ENCODE measurements at places on chromosomes 2 and 18.
A peak's percentile ranks its signal among the peaks of the same experiment; 100 is the strongest.

GRCh38 chr2:127025359-127026166 is 81.4 kb downstream of the BIN1 start:
- H3K27ac ChIP-seq, result no peak overlapping the region
- no peaks in the 10 kb centered on the region for H3K27me3 ChIP-seq
- H3K36me3 ChIP-seq, result no peaks in the 10 kb centered on the region
- peak; percentile 97 for DNase-seq
- no peaks in the 10 kb centered on the region for H3K4me1 ChIP-seq
- peak overlapping the region; percentile 83 for H3K4me3 ChIP-seq

- H3K4me3 ChIP-seq, result no peak overlapping the region
- no peaks in the 10 kb centered on the region for H3K36me3 ChIP-seq
- DNase-seq, result no peak
- H3K4me1 ChIP-seq, result no peaks in the 10 kb centered on the region
- no peaks in the 10 kb centered on the region for H3K27me3 ChIP-seq
Observed at GRCh38 chr18:36734596-36734995, 94.2 kb downstream of the TPGS2 start.

DNA sequence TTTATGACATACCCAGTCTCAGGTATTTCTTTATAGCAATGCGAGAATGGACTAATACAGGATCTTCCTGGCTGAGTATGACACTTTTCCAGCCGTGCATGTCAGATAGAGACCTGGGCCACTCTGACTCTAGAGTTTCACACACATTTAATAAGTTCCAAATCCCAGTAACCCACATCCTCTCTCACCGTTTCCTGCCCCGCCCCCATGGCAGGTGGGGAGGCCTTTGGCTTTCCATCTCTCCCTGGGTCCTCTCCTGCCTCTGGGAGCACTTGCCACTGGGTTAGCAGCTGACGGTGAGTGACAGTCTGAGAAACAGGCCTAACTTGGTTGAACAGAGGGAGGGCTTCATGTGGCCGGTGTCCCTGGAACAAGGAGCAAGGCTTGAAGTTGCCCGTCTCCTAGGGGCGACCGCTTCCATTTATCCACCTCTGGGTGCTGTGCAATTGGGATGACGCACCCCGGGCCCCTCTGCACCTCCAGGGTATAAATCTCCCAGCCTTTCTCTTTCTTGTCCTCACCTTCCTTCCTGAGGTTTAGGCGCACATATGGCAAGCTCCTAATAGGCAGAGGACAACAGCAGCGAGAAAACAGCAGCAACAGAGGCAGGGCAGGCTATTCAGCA is 152.7 kb upstream of the HDAC4 start:
- H3K27ac ChIP-seq, result no peak overlapping the region
- no peak overlapping the region for H3K4me3 ChIP-seq
- H3K4me1 ChIP-seq, result no peaks in the 10 kb centered on the region
- no peaks in the 10 kb centered on the region for H3K27me3 ChIP-seq
- no peaks in the 10 kb centered on the region for H3K36me3 ChIP-seq

GRCh38 chr18:1361936-1362335 is 457.3 kb downstream of the ADCYAP1 start:
- H3K4me1 ChIP-seq, result no peaks in the 10 kb centered on the region
- H3K36me3 ChIP-seq, result no peaks in the 10 kb centered on the region
- no peaks in the 10 kb centered on the region for H3K27me3 ChIP-seq
- DNase-seq, result no peak

DNA sequence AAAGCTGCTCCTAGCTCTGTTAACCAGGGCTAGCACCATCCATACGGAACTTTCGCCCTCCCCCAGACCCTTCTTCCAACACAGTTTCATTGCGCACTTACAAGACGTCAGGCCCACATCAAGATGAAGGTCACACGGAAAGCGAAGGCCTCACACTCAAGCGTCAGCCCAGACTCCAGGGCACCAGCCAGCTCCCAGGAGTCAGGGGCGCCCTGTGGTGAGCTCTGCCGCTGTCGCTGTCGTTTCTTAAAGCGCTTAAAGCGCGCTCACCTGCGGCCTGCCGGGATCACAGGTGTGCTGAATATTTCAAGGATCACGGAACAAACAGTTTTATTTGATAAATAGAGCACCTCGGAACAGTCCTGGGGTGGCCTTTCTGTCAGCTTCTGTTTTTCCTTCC is 163.1 kb downstream of the CDH20 start:
- no peak overlapping the region for H3K4me3 ChIP-seq
- H3K4me1 ChIP-seq, result no peaks in the 10 kb centered on the region
- no peak overlapping the region for H3K27ac ChIP-seq
- H3K36me3 ChIP-seq, result no peaks in the 10 kb centered on the region
- no peaks in the 10 kb centered on the region for H3K27me3 ChIP-seq

- no peaks in the 10 kb centered on the region for H3K36me3 ChIP-seq
- H3K4me3 ChIP-seq, result no peak overlapping the region
- no peak overlapping the region for H3K27ac ChIP-seq
Observed at GRCh38 chr2:240302933-240303595, 132.4 kb upstream of the GPC1 start.

GRCh38 chr2:236633775-236634560 is 64.3 kb downstream of the ACKR3 start:
- no peak overlapping the region for H3K4me3 ChIP-seq
- no peak overlapping the region for H3K27ac ChIP-seq
- H3K27me3 ChIP-seq, result no peaks in the 10 kb centered on the region
- peak; percentile 17 for DNase-seq
- H3K4me1 ChIP-seq, result no peaks in the 10 kb centered on the region

GRCh38 chr2:161414042-161415033 is 1.8 kb upstream of the TBR1 start:
- H3K27ac ChIP-seq, result no peak overlapping the region
- H3K36me3 ChIP-seq, result peaks cover 15% of the 10 kb centered on the region
- H3K4me1 ChIP-seq, result peaks cover 3% of the 10 kb centered on the region
- peaks cover 53% of the 10 kb centered on the region for H3K27me3 ChIP-seq
- H3K4me3 ChIP-seq, result peak overlapping the region; percentile 70
- peak; percentile 89 for DNase-seq

- H3K4me3 ChIP-seq, result no peak overlapping the region
- H3K36me3 ChIP-seq, result no peaks in the 10 kb centered on the region
- no peak overlapping the region for H3K27ac ChIP-seq
- no peaks in the 10 kb centered on the region for H3K4me1 ChIP-seq
- DNase-seq, result no peak
- no peaks in the 10 kb centered on the region for H3K27me3 ChIP-seq
Observed at GRCh38 chr2:241940329-241940728, 70.8 kb downstream of the RTP5 start.

DNA sequence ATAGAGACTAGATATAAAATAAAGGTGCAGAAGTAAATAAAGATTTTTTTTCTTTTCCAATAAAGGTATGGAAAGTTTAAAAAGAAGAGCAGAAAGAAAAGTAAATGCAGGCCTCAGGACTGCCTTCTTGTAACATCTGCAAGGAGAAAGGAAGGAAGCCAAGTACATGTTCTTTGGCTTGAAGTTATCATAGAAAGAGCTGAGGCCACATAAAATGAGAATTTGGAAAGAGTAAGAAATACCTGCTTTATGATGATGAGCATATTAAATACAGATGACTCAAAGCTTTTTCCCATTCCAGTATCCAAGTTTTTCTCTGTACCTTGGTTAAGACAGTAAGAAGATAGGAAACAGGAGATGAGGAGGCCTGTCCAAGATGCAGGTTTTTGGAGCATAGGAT is 25.3 kb upstream of the UBE2E3 start:
- no peaks in the 10 kb centered on the region for H3K27me3 ChIP-seq
- H3K36me3 ChIP-seq, result no peaks in the 10 kb centered on the region
- H3K4me3 ChIP-seq, result no peak overlapping the region
- H3K27ac ChIP-seq, result no peak overlapping the region
- H3K4me1 ChIP-seq, result no peaks in the 10 kb centered on the region

All from endodermal cell (in vitro differentiated cells).